Esophagus squamous epithelium (tissue), 5 donors: ENCODE measurements at places on chromosomes 3 and 15. TPM values are rescaled to one million over a fixed set of nuclear protein-coding genes. Genes with fewer than 3 reads are reported as not detected.

NRG4 gene
- 1.9 TPM for total RNA-seq

PAQR5 gene
- 39.8 TPM for total RNA-seq

TP63 gene
- total RNA-seq = 131 TPM

LIPH gene
- total RNA-seq = 10.4 TPM

STAC gene
- total RNA-seq = 0.76 TPM

TMEM42 gene
- total RNA-seq = 9.2 TPM

RGMA gene
- total RNA-seq = 25.3 TPM

CHL1 gene
- 44.3 TPM for total RNA-seq

CCDC33 gene
- not detected for total RNA-seq

RHCG gene
- 7,076 TPM for total RNA-seq

ERICH6 gene
- not detected for total RNA-seq

ILDR1 gene
- 6.0 TPM for total RNA-seq

GPR176 gene
- not detected for total RNA-seq

RTP1 gene
- total RNA-seq = not detected

SNX33 gene
- 20.3 TPM for total RNA-seq

CNTN3 gene
- not detected for total RNA-seq

HIGD2B gene
- not detected for total RNA-seq

ALG1L2 gene
- total RNA-seq = not detected

SCN11A gene
- under 0.01 TPM for total RNA-seq

CNOT10 gene
- total RNA-seq = 24.2 TPM

DNASE1L3 gene
- 15.3 TPM for total RNA-seq

CYP1A2 gene
- total RNA-seq = not detected

MB21D2 gene
- total RNA-seq = 0.72 TPM

DISP2 gene
- total RNA-seq = not detected

CFAP161 gene
- total RNA-seq = 0.88 TPM

MAP1A gene
- 3.6 TPM for total RNA-seq

B3GNT5 gene
- 26.3 TPM for total RNA-seq

SENP8 gene
- total RNA-seq = 1.5 TPM

CCDC12 gene
- total RNA-seq = 58.8 TPM

RBM6 gene
- total RNA-seq = 32.2 TPM

CNBP gene
- total RNA-seq = 209 TPM

FGF7 gene
- 4.7 TPM for total RNA-seq

OR5K2 gene
- total RNA-seq = not detected

ADAMTSL3 gene
- 0.18 TPM for total RNA-seq

TNFSF10 gene
- total RNA-seq = 128 TPM

ERC2 gene
- total RNA-seq = 0.19 TPM

NEO1 gene
- 14.4 TPM for total RNA-seq

PPP1R2 gene
- 31.8 TPM for total RNA-seq

CYP8B1 gene
- total RNA-seq = not detected
